AG20443 (cell line): ENCODE measurements at places on chromosomes 7 and 10.

DNA sequence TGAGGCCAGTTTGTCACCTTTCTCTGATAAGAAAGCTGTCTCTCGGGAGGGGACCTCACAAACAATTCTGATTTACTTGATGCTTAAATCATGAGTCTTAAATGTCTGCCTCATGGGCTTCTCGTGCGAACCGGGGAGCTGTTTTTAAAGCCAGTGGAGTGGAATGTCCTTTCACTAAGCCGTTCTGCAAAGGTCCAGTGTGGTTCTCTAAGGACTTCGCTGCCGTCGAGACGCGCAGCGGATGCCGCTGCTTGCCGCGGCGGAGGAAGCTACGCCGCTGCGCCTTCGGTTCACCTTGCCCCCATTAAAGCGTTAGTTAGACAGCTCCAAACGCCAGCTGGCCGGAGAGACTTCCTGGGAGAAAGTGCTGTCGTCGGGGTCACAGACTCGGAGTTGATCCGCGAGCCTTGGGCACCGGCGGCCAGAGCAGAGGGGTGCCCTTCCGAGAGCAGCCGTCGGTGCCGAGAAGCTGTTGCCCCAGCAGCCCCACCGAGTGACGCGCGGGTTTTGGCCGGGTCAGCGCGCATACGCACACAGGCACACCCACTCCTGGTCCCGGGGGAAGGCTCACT lies 1.3 kb upstream of the HMX3 start:
- DNase-seq = no peak

GRCh38 chr7:100745184-100745583 lies 11.8 kb downstream of the ZAN start:
- peak; percentile 82 for DNase-seq

DNA sequence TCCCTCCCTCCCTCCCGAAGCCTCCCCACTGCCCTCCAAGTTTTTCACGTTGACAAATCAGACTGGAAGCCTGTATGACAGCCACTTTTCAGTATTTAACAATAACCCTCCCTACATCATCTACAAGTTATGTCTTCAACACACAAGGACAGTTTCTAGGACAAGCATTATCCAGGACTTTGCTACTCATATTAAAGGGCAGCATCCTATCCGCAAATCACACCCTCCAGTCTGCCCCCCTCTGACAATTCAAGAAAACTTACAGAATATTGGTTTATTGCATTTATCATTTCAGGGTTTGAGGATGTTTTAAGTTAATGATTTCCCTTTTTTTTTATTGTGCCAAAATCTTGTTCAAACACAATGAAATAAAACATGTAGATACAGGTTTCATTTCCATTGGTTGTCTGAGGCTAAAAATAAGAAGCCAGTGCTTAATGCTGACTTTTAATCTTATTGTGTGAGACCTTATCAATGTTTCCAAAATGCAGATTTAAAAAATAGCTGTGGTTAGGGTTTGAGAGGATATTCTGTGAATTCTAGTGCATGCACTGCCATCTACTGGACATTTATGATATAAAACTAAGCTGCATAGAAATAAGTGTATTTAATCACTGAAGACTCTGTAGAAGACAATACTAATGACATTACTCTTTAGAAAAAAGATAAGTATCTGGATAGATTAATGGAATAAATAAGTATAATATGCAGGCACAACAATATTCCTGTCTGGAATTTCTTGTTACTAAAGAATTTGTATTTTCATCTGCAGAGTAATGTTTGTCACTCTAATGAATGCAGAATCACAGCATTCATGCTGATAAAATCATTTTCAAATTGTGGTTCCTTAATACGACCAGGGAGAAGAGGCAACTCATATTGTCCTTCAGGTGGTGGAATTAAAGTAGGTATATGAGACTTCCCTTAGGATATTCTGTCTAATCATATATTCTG lies 64.1 kb downstream of the CAV1 start:
- peak; percentile 29 for DNase-seq

GRCh38 chr7:37376386-37376785 lies 72.3 kb downstream of the ELMO1 start:
- no peak for DNase-seq

DNA sequence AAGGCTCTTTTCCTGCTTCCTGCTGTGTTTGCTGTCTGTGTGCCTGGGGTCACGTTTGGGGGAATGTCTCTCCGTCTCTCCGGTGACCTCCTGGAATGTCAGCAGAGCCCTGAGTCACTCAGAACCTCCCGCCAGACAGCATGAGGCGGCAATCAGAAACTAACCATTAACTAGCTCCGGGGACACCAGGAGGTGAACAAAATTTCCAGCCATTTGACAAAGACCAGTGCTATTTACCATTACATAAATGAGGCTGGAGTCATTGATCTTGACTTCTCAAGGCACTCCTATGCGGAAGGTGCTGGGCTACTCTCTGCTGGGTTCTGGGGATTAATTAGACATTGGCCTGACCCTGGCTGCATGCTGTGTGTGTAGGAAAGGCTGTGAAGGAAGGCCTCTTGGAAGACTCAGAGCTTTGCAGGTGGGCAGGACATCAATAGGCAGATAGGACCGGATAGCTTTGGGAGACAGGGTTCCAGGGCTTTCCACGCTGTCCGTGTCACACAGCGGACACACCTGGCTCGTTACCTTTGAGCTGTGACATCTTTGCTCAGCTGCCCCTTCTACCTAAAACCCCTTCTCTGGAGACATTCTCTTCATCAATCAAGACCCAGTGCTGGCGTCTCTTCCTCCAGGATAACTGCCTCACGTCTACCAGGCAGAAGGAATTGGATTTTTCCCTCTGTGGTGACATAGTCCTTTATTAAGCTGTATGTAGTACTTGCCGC lies 77.0 kb downstream of the PFKFB3 start:
- DNase-seq = peak; percentile 76

- DNase-seq = peak; percentile 98
Observed at GRCh38 chr7:2082139-2082998, 150.4 kb downstream of the MAD1L1 start.

DNA sequence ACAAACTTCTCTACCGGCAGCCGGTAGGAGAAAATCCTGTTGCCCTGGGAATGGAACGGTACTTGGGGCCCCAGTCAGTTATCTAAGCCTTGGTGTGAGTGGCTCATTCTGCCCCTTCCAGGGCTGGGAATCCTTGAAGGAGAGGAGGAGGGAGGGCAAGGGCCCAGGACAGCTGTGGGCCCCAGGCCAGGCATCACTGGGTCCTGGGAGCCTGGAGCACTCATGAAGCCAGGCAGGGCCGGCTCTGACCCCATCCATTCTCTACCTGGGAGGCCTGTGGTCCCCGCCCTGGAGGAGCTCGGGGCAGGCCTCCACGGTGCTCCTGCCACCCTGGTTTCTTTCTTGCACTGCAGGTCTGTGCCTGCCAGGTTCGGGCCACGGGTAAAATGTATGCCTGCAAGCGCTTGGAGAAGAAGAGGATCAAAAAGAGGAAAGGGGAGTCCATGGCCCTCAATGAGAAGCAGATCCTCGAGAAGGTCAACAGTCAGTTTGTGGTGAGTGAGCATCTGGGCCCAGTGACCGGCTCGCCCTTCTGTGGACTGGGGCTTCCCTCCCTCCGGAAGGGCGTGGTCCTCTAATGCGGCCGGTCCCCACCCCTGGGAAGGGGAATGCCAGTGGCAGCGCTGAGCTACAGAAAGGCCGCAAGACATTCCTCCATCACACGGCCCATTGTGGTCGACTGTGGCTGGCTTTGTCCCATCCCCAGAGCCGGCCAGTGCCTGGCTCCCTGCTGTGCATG lies 111.3 kb downstream of the RGS10 start:
- DNase-seq = peak; percentile 72

DNA sequence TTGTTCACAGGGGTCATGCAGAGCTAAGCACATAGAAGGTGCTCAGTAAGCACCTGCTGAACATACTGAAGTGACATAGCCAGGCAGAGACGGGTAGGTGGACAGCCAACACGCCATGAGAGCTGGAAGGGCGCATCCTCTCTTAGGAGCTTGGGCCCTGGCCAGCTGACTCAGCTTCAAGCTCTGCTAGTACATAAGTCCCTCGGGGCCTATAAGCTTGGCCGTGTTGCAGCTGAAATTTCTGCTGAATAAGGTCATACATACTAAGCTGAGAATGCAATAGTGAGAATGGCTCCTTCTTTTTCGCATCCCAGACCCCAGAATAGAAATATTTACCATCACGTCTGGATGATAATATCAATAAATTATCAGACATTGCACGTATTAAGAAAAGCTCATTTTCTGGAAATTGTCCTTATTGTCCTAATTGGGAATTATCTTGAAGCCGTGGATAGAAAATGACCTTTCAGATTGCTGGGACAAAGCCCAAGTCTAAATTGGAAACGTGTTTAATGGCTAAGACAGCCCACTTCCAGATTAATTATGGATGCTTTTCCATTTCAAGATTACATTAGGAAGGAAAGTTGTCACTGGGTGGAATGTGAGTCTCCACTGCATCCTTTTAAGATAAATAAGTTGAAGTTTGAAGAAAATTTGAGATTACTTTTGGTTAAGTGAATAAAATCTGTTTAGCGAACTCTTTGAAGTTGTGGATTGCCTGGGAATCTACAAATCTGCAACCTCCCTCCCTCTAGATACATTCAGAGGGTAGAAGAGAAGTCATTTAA lies 287.1 kb upstream of the C7orf33 start:
- DNase-seq = peak; percentile 51

DNA sequence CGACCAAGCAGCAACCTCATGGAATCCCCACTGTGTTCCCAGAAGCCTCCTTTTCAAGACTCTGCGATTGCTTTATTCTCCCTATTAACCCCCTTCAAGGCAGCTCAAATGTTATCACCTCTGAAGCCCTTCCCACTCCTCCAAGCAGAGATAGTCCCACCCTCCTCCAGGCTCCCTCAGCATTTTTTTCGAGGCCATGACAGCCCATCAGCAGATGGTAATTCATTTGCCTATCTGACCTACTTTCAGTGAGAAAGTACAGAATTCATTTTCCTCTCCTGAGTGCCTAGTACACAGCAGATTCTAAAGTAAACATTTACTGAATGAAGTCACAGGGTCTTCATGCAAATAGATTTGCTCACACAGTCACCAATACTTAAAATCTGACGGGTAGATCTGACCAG lies 47.8 kb downstream of the HERPUD2 start:
- no peak for DNase-seq

- DNase-seq = no peak
Observed at GRCh38 chr7:52119537-52119936, 802.9 kb upstream of the COBL start.

DNA sequence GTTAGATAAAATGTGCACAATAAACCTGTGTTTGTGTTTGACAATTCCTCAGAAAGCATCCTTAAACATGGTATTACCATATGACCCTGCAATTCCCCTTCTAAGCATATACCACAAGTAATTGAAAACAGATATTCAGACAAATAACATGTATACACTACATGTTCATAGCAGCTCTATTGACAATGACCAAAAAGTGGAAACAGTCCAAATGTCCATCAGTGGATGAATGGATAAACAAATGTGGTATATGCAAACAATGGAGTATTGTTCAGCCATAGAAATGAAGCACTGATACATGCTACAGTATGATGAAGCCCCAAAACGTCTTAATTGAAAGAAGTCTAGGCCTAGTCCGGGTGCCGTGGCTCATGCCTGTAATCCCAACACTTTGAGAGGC lies 280.1 kb downstream of the OTUD1 start:
- no peak for DNase-seq

GRCh38 chr10:61961278-61961677 lies 59.8 kb downstream of the ARID5B start:
- DNase-seq = no peak

GRCh38 chr7:70458745-70459144 lies 673.2 kb upstream of the GALNT17 start:
- DNase-seq = no peak

DNA sequence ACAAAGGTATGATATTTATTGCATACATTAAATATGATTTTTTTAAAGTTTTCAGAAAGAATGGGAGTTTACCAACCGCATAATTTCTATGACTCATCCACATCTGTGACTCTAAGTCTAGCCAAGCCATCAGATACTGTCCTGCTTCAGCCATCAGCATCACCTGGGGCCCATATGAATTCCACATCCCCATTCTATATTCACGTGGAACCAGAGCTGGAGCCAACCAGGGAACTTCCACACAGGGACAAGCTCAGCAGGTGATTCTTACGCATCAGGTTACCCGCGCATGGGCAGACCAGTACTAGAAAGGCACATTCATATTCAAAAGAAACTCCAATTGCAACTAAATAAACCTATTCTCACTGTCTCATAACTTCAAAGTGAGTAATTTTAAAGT lies 817.7 kb upstream of the IGFBP3 start:
- DNase-seq = no peak

- DNase-seq = no peak
Observed at GRCh38 chr7:155732286-155732685, 80.0 kb downstream of the SHH start.

- peak; percentile 71 for DNase-seq
Observed at GRCh38 chr7:7554021-7554432, 12.7 kb upstream of the MIOS start.

DNA sequence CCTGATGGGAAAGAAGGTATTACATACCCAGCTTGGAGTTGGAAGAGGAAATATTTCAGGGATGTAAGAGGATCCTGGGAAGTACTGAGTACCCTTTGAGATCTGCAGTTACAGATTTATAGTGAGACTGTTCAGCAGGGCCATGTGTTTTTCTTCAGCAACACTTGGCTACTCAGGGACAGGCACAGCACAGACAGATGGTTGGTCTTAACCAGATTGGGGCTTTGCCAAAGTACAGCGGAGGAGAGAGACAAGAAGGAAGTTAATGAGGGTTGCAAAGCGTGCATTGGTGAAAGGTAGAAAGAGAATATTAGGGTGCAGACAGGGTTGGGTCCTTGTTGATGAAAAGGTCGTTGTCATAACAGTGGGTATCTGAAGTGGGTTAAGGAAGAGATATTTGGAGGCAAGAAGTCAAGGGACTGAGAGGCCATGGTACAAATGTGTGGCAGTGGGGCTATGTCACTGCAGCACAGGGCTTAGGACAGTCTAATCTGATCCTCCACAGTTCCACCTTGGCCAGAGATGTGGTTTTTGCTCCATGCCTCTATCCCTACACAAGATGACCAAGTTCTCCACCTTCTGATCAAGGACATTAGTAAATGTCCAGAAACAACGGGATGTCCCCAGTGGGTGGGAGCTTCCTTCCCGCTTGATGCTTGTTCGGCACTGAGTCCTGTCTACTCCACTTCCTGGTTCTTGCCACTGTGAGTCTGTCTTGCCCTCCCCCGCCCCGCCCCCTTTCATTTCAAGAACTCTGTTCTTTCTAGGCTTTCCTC lies 18.9 kb upstream of the DNAJC1 start:
- no peak for DNase-seq

- no peak for DNase-seq
Observed at GRCh38 chr7:40865441-40866233, 730.8 kb downstream of the SUGCT start.

- no peak for DNase-seq
Observed at GRCh38 chr10:91416339-91416855, 6.3 kb downstream of the HECTD2 start.

DNA sequence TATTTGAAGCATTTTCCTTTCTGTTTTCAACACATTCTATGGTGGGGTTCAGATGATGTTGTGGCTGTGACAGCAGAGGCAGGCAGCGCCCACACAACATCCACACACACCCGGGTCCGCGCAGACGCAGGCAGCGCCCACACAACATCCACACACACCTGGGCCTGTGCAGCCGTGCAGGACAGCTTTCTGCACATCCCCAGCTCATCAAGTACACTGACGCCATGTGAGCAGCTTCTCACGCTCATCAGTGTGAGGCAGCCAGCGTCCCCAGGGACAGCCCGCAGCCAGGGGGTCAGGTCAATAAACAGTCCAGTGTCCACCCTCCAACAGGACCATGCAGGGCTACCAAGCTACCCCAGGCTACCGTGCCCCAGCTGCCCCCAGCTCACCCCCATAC lies 272.8 kb upstream of the TCERG1L start:
- DNase-seq = no peak
